ENCODE measurements at places on chromosomes 12 and 14.

- DNase-seq: no peak
Measured at GRCh38 chr12:46998811-46999368, 80.5 kb upstream of the PCED1B start.

DNA sequence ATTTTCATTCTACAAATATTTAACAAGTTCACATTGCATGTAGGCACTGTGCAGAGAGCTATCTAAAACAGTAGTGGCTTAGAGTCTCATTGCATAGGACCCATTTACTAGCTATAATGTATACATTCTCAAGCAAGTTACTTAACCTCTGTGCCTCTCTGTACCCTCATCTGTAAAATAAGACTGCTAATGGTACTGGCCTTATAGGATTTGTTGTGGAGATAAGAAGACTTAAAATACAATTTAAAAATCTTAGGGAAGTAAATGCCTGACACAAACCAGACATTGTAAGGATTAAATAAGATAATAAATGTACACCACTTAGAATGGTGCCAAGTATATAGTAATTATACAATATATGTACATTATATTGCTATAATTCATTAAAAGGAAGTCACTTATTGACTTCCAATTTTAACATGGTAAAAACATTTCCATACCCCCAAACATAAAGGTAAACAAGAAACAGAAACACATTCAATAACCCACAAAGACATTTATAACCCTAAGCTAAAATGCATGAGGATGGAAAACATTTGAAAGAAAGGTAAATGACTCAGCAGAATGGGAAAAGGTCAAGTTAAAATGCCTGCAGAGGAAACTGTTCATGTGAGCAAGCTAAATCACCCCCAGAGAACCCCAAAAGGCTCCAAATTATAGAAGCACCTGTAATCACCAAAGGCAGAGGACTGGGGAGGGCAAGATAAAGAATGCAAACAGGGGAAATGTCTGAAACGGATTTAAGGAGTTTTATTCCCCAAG, 30.8 kb downstream of the RPS6KA5 start:
- no peak for DNase-seq

DNA sequence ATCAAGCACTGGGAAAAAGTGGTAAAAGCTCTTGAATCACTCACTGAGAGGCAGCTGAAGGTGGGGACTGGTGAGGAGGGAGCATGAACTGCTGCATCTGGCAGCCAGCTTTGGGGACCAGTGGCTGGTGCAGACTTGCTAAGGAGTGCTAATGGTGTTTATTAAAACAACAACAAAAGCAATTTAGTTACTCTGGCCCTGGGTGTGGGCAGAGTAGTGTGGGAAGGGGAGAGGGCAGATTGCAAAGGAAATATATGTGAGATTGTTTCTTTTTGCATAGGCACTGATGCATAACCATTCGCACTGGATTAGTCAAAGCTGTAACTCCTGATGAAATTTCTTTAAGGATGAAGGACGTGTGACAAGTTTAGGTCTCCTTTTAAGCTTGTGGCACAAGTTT, 8.1 kb downstream of the TXNRD1 start:
- DNase-seq: no peak

DNA sequence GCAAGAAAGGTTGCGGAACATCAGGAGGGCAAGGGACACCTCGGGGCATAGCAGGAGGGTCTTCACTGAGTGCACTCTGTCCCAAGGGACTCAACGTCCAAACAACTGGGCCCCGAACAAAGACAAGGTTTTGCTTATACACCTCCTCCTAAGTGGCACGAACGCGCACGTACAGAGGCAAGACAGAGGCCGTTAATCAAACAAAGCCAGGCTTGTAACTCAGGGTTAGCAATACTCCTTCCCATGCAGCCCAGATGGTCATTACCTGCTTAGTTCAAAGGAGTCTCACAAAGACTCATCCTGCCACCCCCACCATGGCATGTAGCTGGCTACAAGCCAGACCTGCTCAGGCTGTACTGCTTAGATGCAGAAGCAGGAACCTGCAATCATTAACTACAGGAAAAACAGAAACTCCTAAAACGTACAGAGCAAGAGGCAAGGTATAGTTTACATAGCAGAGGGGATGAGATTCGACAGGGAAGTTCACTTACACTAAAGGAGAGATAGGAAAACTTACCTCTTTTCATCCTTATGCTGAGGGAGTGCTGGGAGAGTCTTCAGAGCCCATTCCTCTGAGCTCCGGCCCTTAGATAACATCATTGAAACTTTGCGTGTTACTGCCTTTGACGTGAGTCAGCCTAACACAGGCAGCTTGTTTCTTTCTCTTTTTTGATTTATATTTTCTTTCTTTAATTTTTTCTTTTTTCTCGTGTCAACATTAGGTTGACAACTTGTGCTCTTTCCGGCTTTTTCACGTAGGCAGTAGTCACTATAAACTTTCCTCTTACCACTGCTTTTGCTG, 1319.1 kb downstream of the TMEM121 start:
- peak; percentile 42 for DNase-seq

DNA sequence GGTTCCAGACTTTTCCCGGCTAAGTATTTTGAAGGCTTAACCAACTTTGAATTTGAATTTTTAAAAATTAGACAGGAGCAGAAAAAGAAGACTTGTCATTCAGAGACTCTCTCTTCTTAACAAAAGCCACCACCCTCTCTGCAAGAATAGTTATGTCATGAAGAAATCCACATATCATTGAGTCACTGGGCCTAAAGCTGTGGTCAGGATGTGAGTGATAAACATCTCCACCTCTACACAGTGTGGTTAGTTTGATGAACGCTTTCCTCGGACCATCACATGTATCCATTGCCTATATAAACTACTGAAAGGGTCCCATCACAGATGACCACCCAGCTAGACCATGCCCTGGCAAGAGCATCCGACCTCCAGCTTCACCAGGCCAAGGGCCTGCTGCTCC, 226.1 kb downstream of the KSR2 start:
- DNase-seq: no peak

- DNase-seq: no peak
Measured at GRCh38 chr14:93337143-93337753, 4.4 kb upstream of the BTBD7 start.

DNA sequence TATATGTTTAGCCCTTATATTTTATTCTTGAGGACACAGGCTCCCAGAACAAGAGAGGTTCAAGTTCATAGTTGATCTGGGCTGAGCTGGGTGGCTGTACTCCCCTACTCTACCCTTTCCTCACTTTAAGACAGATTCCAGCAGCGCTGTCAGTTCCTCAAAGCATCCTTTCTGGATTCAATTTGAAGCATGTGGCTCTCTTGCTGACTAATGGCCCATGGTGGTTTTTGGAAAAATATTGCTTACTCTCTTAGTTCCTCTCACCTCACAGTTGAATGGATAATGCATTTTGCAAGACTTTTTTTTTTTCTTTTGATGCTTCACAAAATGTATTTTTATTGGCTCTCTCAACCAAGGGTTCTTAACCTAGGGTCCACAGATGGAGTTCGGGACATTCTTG, 4.1 kb downstream of the PELI2 start:
- DNase-seq: no peak

Data from activated T-cell treated with anti-CD3 and anti-CD28 coated beads for 48 hours (primary cell).